ENCODE measurements at places on chromosomes 5 and 9.

GRCh38 chr5:65126542-65127069 lies 355.1 kb downstream of the ADAMTS6 start:
- no peak for DNase-seq

- no peak for DNase-seq
These were observed 229.8 kb downstream of the BNC2 start for GRCh38 chr9:16640649-16641048.

GRCh38 chr5:170510559-170510958 lies 6.7 kb downstream of the KCNIP1 start:
- no peak for DNase-seq

- no peak for DNase-seq
These were observed 295.7 kb upstream of the PANK3 start for GRCh38 chr5:168874713-168875380.

- DNase-seq, result no peak
These were observed 95.1 kb downstream of the BNC2 start for GRCh38 chr9:16775330-16775729.

- DNase-seq, result no peak
These were observed 27.3 kb downstream of the NADK2 start for GRCh38 chr5:36214436-36214835.

GRCh38 chr5:12245429-12245828 lies 341.2 kb upstream of the CTNND2 start:
- DNase-seq, result no peak

Data from stimulated activated CD4-positive, alpha-beta T cell treated with anti-CD3 and anti-CD28 coated beads, Interleukin-1b, Interleukin-23, amount 100 ng/mL, for 48 hours (primary cell).